Large intestine (tissue), 12 donors: ENCODE measurements at places on chromosomes 7 and 10.
A peak's percentile ranks its signal among the peaks of the same experiment; 100 is the strongest.

DNA sequence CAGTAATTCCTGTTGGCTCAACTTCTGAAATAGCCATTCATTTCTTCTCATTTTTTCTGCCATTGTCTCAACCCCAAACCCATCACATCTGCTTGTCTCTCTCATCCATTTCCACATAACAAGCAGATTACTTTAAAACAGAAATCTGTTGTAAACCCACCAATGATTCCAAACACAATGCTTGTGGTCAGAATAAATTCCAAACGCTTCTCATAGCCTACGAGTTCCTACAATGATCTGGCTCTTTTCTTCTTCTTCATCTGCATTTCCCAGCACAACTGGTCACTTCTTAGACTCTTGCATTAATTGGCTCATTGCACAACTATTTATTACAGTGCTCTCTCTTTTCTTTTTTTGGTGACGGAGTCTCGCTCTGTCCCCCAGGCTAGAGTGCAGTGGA, 364.1 kb downstream of the GATA3 start:
- H3K27ac ChIP-seq = no peak overlapping the region
- H3K36me3 ChIP-seq = no peaks in the 10 kb centered on the region
- H3K27me3 ChIP-seq = no peaks in the 10 kb centered on the region

DNA sequence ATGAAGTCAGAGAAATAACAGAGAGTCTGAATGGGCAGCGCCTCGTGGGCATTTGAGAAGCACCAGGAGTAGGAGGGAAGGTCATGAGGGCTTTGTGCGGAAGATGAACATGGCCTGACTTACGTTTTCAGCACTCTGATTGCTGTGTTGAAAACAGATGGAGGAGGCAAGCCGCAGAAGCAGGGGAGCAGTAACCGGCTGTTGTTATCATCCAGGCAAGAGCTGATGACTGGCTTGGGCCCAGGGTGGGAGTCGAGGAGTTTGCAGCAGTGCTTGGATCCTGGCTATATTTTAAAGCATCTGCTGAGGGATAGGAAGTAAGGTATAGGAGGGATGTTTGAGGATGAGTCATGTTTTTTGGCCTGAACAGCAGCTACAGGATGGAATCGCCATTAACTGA, 12.7 kb upstream of the PDLIM1 start:
- H3K36me3 ChIP-seq = no peaks in the 10 kb centered on the region
- no peaks in the 10 kb centered on the region for H3K27me3 ChIP-seq

DNA sequence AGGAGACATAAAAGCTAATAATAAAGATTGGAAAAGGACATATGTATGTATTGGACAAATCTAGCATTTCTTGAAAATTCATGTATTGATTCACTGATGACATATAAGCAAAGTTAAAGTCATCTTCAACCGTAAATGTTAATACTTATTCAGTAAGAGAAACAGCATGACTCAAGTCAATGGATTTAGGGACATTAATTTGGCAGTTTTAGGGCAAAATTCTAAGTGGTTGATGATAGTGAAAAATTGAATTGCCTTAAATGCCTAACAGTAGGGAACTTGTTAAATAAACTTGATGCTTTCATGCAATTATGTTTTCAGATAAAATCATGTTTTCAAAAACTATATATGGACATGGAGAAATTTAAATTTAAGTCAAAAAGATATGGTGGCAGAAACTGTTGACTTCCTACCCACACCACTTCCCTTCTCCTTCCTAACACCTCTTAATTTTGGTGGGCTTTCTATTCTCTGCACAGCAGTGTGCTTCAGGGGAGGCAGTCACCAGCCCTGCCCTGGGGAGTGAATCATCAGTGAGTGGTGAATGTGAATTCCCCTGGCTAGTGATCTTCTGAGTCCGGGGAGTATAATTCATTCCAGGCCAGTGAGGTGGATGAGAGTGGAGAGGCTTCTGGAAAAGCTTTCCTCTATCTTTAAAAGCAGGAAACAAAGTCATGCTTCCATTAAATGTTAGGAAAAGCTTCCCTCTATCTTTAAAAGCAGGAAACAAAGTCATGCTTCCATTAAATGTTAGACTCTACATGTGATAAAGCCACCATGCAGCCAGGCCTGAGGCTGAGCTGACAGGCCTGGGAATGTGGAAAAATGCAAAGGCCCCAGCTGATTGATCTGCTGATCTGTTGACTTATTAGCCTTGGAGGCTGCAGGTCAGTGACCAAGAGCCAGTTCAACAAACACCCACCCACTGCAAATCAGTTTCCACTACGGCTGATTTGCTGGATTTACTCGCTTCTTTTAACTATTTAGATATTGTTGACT, 25.2 kb upstream of the ITGB1 start:
- H3K36me3 ChIP-seq = no peaks in the 10 kb centered on the region
- H3K4me1 ChIP-seq = peaks cover 33% of the 10 kb centered on the region
- peak overlapping the region; percentile 98 for H3K27ac ChIP-seq

- DNase-seq = no peak
- no peak overlapping the region for H3K27ac ChIP-seq
- H3K4me3 ChIP-seq = no peak overlapping the region
- peaks cover 26% of the 10 kb centered on the region for H3K4me1 ChIP-seq
- no peaks in the 10 kb centered on the region for H3K36me3 ChIP-seq
Measured at GRCh38 chr7:98553666-98554065, 63.4 kb upstream of the NPTX2 start.

- no peaks in the 10 kb centered on the region for H3K4me1 ChIP-seq
- no peak overlapping the region for H3K4me3 ChIP-seq
- H3K27me3 ChIP-seq = no peaks in the 10 kb centered on the region
Measured at GRCh38 chr10:118807512-118808305, 52.9 kb upstream of the CACUL1 start.

DNA sequence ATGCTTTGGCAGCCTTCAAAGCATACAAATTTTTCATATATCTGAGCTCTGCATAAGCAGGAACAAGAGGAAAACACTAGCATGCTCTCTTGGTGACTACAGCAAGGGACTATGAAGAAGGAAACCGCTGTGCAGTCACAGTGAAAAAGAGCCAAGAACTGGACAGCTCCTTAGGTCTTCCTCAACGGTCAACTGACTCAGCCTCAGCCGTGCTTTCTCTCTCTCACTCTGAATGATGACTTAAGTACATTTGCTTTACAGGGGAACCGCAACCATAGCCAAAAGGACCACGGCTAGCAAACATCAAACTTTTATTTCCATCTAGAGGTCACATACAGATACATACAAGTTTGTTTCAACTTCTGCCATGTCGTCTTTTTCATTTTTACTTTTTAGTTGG, 69.9 kb downstream of the HYCC1 start:
- H3K36me3 ChIP-seq = no peaks in the 10 kb centered on the region
- peaks cover 17% of the 10 kb centered on the region for H3K4me1 ChIP-seq
- no peak for DNase-seq
- H3K27me3 ChIP-seq = no peaks in the 10 kb centered on the region
- H3K4me3 ChIP-seq = no peak overlapping the region
- H3K27ac ChIP-seq = peak overlapping the region; percentile 51

GRCh38 chr7:81005254-81005653, 86.4 kb upstream of the SEMA3C start:
- H3K27me3 ChIP-seq = no peaks in the 10 kb centered on the region
- H3K27ac ChIP-seq = no peak overlapping the region
- no peaks in the 10 kb centered on the region for H3K36me3 ChIP-seq
